ENCODE measurements at places on chromosomes 1 and 21. TPM values are rescaled to one million over a fixed set of nuclear protein-coding genes. Genes with fewer than 3 reads are reported as not detected.

SEC22B gene
- 14.0 TPM for total RNA-seq

TSACC gene
- not detected for total RNA-seq

LCE2C gene
- total RNA-seq = not detected

FNDC10 gene
- total RNA-seq = 3.6 TPM

BNIPL gene
- total RNA-seq = 0.32 TPM

CELSR2 gene
- 9.8 TPM for total RNA-seq

ANKRD35 gene
- total RNA-seq = 1.1 TPM

PDPN gene
- 20.9 TPM for total RNA-seq
